GM12878 (cell line): ENCODE measurements at places on chromosomes 1 and 21.

GRCh38 chr1:61081686-61082310 is 563 bp upstream of the NFIA start:
- DNase-seq, result no peak

DNA sequence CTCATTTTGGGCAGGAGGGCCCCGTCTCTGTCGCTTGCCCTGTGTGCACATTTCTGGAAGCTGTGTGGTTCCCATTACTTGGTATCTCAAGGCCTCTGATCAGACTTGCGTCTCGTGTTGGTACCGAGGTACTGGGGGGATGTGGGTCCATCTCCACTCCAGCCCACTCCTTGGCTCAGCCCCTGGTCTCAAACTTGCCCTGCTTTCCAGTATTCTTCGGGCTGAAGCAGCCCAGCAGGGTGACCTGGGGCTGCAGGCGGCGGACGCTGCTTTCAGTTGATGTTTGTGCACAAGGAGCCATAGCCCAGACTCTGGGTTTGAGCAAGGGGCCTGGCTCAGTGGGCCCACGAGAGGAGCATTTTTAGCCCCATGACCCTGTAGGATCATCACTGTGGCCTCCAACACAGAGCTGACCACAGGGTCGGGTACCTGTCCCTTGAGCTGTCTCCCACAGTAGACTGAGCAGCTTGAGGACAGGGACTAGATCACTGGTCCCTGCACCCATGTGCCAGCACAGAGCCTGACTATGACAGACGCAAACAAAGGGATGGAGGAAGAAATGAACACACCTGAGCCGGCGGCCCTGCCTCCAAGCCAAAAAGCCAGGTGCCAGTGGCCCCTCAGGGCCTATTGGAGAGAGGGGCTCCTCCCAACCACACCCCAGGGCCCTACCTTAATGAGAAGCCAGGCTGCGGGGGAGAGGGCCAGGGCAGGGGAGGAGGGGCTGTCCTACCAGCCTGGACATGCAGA is 46.8 kb downstream of the CHD5 start:
- no peak for DNase-seq

DNA sequence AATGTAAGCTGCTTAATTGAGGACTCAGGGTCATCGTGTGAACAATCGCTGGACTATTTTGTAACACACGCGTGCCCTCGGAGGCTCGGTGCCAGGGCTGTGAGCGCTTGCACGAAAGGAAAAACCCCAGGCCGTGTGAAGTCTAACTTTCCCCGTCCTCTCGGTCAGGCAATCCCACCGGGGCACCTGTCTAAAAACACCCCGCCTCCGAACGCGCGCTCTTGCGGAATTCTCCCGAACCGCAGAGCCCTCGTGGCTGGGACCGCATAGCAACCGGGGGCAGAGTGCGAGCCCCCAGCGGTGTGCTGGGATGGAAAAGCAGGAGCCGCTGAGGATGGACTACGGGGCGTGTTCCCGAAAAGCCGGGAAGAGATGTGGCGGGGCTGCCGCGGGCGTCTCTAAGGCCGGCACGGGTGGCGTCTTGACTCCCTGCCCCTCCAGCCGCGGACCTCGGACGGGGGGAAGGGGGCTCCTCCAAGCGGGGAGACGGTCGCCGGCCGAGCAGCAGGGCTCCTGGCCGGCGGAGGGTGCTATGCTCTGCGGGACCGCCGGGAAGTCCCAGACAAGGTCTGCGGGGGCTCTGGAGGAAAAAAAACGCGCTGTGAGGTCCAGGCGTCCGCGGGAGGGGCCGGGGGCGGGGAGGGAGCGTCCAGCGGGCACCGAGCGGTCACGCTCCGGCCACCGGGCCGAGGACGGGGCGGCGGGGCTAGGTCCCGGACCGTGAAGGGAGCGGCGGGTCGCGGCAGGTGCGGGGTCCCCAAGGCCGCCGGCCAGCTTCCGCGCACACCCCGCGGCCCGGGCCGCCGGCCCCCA is 936 bp downstream of the ZBTB21 start:
- no peak for DNase-seq

- no peak for DNase-seq
Measured at GRCh38 chr1:38735651-38736161, 123.9 kb downstream of the RRAGC start.

- no peak for DNase-seq
Measured at GRCh38 chr1:54697896-54698295, 17.8 kb upstream of the TTC4 start.

GRCh38 chr1:19387045-19387467 is 74.9 kb downstream of the SLC66A1 start:
- DNase-seq, result no peak

DNA sequence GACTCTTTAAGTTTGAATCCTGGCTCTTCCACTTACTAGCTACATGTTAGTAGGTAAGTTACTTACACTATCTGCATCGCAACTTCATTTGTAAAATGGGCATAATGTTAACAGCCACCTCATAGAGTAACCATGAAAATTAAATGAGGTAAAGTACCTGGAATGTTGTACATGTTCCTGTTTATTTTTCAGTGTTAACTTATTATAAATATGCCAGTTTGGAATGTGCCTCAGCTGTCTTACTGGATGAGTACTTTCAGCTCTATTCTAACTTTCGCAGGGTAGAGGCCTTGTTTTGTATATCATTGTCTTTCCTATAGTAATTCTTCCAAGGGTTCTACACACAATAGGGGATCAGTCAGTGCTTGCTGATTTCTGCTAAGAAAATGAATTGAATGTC is 167.4 kb downstream of the DUSP10 start:
- no peak for DNase-seq

GRCh38 chr1:91505086-91505485 is 4.4 kb downstream of the CDC7 start:
- DNase-seq, result no peak

DNA sequence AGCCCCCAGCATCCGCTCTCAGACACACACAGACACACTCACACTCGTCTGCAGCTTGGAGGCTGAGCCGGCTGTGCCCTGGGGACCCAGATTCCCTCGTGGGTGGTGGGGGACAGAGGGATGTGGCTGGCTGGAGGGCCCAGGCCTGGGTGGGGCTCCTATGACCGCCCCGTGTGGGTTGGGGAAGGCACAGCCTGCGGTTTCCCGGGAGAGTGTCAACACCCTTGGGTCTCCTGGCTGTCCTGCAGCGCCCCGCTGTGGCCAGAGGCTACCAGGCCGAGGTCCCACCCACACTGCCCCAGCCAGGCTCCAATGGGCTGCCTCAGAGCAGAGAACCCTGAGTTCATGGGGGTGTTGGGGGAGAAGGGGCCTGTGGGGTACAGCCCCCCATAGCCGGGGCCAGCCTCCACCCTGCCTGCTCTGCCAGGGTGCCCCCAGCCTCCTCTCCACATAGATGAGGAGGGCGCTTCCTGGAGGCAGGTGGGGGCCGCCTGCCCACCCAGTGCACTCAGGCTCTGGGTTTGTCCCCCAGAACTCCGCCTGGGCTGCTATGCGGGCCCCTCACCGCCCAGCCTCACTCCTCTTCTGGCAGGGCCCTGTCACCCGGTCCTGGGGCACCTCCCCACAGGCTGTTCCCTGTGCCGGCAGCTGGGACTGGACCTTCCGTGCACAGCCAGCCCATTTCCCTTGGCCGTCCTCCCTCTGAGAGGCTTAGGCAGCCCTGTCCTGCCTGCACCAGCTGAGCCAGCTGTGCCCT is at the start of gene TTC34:
TSS of gene TTC34 (minus strand) at position 159 of the 757 bp plus-strand sequence. CDS start 866 bp downstream, outside the sequence.
- no peak for DNase-seq

GRCh38 chr1:64403331-64403730 is 66.6 kb upstream of the CACHD1 start:
- no peak for DNase-seq

- no peak for DNase-seq
Measured at GRCh38 chr1:116506132-116507004, 64.5 kb downstream of the CD58 start.

DNA sequence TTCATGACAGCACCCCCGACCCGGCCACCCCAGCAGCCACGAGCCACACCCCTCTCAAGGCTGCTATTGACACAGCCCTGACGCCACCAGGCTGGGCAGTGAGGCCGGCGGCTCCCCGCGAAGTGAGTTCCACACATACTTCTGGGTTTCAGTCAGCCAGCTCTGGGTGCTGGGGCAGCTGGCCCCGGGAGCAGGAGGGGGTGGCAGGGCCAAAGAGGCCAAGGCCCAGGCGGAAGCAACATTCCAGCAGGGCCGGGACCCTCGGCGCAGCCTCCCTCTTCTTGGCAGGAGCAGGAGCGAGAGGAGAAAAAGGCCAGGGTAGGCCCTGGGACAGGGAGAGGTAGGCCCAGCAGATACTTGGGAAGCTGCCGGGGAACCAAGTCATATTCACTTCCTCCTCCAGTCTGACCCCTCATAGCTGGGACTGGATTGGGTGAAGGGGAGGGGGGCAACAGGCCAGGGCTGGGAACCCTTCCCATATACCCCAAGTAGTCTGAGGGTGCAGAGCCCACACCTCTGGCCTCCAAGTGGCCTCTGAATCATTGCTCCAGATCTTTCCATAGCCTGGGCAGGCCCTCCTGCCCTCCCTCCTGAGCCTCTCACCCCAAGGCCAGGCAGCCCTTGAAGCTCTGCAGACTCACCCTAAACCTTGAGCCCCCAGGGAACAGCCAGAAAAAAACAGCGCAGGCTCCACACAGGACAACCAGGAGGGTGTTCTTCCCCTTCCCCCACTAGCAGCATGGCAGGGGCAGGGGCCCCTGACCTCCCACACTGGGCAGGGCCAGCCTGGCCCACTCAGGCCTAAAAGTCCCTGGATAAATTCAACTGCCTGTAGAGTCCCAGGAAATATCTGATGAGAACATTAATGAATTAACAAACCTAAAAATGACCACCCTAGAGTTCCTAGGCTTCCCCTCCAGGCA is 5.7 kb downstream of the HSPG2 start:
- no peak for DNase-seq

DNA sequence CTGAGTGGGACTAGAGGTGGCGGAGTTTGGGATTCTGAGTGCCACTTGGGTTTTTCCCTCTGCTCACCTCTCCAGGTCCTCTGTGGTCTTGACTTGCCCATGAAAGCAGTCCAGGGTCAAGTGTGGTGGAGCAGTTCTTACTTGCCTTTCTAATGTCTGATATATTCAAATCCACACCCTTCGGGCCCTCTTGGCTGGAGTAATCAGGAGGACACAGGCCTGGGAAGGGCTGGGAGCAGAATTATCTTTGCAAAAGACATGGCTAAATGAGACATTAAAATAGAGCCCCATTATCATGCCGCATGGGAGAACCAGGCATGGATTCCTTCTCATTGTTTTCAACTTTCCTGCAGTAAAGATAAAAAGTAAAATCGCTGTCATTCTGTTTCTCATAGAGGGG is 74.0 kb downstream of the NFASC start:
- no peak for DNase-seq

DNA sequence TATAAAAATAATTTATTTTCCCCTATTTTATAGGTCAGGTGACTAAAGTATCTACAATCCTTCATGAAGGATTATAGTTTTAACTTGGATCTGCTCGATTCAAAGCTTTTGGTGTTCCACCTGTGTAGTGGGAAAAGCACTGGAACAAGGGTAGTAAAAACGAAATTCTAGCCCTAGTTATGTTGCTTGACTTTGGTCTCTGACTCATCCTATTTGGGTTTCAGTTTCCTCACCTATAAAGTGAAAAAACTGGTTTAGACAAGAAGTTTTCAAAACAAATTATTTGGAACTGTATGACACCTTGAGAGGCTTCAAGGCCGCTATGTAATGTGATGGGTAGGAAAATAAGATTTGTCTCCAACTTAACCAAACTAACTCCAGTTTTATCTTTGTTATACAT is 505.2 kb upstream of the ZRANB2 start:
- no peak for DNase-seq

DNA sequence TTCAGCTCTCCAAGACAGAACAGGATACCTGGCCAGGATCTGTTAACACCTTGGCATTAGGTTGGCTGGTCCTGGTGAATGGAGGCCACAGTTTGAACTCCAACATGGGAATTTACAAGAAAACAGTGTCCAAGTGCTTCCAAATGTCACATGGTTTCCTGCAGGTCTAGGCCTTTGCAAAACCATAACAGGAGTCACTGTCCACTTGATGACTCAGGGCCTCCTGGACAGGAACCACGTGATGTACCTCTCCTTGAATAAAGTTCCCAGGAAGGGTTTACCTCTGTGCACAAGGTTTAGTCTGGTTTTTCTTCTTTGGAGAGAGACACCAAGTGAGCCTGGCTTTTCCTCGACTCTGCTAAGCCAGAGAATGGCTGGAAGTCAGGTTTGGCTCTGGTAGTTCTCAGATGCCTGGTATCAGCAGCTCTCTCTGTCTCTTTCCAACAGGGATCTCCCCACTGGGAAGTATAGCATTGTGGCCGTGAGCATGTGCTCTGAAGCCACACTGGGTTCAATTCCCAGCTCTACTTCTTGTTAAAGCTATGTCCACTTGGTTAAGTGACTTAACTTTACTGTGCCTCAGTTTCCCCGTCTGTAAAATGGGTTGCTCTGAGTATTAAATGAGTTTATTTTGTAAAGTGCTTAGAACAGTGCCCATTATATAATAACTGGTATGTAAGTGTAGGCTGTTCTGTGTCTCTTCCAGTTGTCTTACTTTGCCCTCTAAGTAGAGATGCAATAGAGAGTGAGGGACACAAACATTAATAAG is 27.3 kb upstream of the TMEM61 start:
- DNase-seq, result no peak

DNA sequence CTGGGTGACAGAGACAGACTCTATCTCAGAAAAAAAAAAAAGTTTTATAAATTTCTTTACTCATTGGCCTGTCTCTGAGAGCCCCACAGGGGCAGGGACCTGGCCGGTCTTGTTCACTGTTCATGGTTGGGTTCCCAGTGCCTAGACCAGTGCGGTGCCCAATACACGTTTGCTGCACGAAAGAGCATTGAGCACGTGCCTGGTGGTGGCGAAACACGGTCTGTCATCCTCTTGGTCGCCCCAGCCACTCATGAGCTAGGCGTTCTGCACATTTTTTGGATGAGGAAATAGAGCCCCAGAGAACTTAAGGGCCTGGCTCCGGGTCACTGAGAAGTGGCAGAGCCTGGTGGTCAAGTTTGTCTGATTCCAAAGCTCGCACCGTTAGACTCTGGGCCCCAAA is 18.7 kb upstream of the EPHA8 start:
- no peak for DNase-seq

- DNase-seq, result no peak
Measured at GRCh38 chr1:202016022-202016810, 5.8 kb downstream of the ELF3 start.

GRCh38 chr1:231808116-231808515 is 181.5 kb downstream of the DISC1 start:
- DNase-seq, result no peak

GRCh38 chr1:177424744-177425143 is 254.0 kb downstream of the BRINP2 start:
- DNase-seq, result no peak

- DNase-seq, result no peak
Measured at GRCh38 chr1:61273167-61273705, 190.9 kb downstream of the NFIA start.

GRCh38 chr1:117562581-117563491 is 43.0 kb upstream of the TENT5C start:
- no peak for DNase-seq

DNA sequence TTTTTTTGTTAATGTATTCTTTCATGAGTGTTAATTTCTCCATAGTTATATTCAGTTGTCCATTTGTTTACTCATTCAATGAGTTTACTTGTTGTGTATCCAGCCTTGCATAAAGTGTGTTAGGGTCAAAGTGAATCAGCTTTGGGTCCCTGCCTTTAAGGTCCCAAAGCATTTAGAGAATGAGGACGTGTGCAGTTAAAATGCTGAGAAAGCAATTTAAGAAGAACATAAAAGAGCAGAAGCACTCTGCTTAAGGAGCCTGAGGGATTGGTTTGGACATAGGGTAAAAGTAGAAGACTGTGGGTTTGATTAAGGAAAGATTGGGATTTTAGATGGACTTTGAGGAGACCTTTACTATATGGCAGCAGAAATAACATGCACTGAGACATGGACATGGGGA is 3.5 kb downstream of the OR14I1 start:
- no peak for DNase-seq

- DNase-seq, result no peak
Measured at GRCh38 chr1:8164670-8165069, 138.6 kb upstream of the ERRFI1 start.
